Adrenal gland (tissue), 19 donors: ENCODE measurements at places on chromosomes 12 and 14. TPM values are rescaled to one million over a fixed set of nuclear protein-coding genes. Genes with fewer than 3 reads are reported as not detected.

Gene ABHD12B
- 0.10 TPM for polyA plus RNA-seq

Gene KANSL2
- 24.1 TPM for polyA plus RNA-seq

Gene DTX1
- 2.8 TPM for polyA plus RNA-seq

Gene OS9
- polyA plus RNA-seq = 155 TPM

Gene CLEC7A
- 3.8 TPM for polyA plus RNA-seq

Gene TOMM20L
- not detected for polyA plus RNA-seq

Gene EML5
- 5.6 TPM for polyA plus RNA-seq

Gene MAP1LC3B2
- polyA plus RNA-seq = 1.7 TPM

Gene OR4E2
- not detected for polyA plus RNA-seq

Gene TEX52
- not detected for polyA plus RNA-seq

Gene IFNG-AS1
- polyA plus RNA-seq = not detected

Gene IRF9
- polyA plus RNA-seq = 129 TPM

Gene ZC3H14
- 43.7 TPM for polyA plus RNA-seq

Gene KLHL33
- 0.17 TPM for polyA plus RNA-seq

Gene KRT6C
- not detected for polyA plus RNA-seq
